ENCODE measurements at places on chromosomes 2 and 18.

- no peak for DNase-seq
Observed at GRCh38 chr2:196284866-196285557, 113.6 kb upstream of the STK17B start.

DNA sequence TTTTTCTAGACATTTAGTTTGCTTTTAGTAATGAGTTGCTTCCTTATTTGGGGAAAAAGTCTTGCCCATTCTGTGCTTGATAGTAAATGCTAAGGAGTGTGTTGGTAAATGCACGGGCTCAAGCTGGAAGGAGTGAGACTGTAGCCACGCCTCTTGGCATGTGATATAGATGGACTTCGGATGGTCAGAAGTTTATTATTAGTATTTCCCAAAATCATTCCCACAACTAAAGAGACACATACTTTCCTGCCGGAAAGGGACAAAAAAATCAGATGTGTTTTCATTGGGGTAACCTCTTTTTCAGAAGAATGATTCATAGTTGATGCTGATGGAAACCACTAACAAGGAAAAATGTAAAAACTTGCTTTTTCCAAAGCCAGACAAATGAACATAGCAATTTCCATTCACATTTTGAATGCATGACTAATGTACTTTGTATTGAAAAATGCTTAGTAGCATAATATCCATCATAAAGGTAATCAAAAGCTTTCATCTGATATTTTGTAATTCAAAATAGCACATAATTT is 133.2 kb downstream of the ZNF532 start:
- peak; percentile 96 for DNase-seq

- DNase-seq, result no peak
Observed at GRCh38 chr2:54528311-54528955, 72.3 kb downstream of the SPTBN1 start.

GRCh38 chr2:19104503-19104902 is 253.9 kb downstream of the OSR1 start:
- DNase-seq, result no peak

GRCh38 chr18:34772887-34773286 is 62.8 kb downstream of the DTNA start:
- DNase-seq, result no peak

GRCh38 chr2:3238951-3239841 is 138.4 kb downstream of the EIPR1 start:
- DNase-seq, result no peak

- no peak for DNase-seq
Observed at GRCh38 chr18:41674506-41674905, 280.5 kb upstream of the PIK3C3 start.

GRCh38 chr2:133331436-133331835 is 236.8 kb downstream of the NCKAP5 start:
- no peak for DNase-seq

- DNase-seq, result no peak
Observed at GRCh38 chr18:36366994-36367839, 69.7 kb downstream of the FHOD3 start.

GRCh38 chr2:147355706-147356105 is 489.1 kb upstream of the ACVR2A start:
- DNase-seq, result no peak

DNA sequence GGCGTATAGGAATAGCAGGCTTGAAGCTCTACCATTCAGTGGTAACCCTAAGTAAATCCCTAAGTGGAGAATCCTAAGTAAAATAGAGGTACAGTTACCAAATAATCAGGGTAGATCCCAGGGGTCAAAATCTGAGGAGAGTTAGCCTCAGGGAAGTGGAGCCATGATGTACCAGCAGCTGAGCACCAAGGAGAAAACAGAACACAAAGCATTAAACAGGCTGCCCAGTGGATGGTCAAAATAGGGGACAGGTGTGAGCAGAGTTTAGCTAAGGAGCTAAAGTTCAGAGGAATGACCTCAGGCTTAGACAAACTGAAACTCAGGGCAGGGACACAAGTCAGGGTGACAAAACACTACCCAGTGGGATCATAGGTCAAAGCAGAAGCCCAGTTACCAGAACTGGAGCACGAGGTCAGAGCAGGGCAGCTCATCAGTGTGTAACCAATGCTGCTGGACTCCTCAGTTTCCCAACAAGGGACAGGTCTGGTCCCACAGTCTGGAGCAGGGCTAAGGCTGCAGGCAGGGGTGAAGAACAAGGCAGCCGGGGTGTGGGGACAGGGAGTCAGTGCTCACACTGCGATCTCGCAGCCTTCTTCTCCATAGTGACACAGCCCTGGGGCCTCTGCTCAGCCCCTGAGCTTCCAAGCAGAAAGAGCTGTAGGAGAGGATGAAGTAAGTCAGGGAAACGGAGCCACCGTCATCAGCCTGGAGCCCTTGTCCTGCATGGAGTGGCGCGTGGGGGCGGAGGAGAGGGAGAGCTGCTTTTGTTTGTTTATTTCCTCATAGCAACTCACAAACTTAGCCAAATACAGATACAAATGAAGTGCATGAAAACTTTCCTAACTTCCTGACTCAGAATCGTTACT is 264.0 kb downstream of the MREG start:
- no peak for DNase-seq

DNA sequence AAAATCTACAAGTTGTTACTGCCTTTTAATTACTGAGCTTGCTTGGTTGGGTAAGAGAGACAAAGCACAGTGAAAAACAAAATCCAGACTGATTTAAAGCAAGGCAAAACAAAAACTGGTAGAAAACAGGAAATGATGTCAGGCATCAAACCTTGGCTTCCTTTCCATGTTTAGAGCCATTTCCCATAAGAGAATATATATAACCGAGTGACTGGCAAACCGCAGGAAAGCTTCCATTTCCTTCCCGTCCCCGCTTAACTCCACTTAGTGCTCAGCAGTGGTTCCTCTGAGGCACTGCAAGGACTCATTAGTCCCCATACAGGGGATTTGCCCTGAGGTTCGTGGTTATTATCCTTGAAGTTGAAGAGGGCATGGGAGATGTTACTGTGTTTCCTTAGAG is 446.3 kb downstream of the LPIN1 start:
- no peak for DNase-seq

DNA sequence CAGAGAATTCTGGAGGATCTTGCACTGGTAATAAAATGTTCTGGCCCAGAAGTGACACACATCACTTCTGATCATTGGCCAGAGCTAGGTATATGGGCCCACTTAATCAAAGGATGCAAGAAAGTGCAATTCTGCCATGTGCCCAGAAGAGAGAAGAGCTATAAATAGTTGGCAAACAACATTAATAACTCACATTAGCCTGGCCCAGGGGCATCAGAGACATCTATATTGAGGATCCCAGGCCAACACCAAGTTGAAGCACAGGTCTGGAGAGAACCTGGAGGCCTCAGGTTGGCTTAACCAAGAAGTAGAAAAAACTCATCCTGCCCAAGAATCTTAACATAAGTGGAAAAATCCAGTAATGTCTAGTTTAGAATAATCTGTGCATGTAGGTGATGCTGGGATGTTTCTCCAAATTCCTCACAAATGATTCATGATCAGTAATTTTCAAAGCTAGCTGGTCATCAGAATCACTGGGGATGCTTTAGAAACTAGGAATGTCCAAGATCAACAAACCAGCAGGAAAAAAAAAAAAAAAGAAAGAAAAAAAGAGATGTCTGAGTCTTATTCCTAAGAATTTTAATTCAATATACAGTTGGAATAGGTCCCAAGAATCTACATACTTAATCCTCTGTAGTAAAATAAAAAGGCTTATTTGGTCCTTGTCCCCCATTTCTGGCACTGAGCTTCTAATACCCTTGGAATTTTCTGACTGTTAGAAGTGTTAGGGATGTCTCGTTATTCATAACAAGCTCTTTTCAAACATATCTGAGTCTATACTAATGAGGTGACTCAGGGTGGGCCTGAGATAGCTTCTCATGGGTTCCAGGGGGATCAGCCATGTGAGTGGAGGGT is 35.0 kb upstream of the EVA1A start:
- peak; percentile 75 for DNase-seq

GRCh38 chr18:40832362-40832761 is 1122.7 kb upstream of the PIK3C3 start:
- DNase-seq, result no peak

GRCh38 chr2:40543381-40543780 is 91.5 kb upstream of the SLC8A1 start:
- DNase-seq, result no peak

DNA sequence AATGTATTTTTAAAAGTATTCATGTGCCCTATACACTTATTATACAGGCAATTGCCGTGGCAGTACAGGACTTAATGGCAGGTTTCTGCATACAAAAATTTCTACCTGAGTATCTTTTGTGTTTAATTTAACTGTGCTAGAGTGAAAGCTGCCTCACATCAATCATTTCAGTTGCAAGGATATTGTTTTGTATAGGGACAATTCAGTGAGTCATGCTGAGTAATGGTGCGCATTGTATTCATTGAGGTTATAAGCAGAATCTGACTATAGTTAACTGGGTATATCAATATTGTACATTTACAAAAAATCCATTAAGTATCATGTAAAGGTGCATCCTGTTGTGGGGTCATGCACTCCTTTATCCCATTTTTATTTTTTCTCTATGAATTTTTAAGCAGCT is 121.5 kb downstream of the GCA start:
- no peak for DNase-seq

DNA sequence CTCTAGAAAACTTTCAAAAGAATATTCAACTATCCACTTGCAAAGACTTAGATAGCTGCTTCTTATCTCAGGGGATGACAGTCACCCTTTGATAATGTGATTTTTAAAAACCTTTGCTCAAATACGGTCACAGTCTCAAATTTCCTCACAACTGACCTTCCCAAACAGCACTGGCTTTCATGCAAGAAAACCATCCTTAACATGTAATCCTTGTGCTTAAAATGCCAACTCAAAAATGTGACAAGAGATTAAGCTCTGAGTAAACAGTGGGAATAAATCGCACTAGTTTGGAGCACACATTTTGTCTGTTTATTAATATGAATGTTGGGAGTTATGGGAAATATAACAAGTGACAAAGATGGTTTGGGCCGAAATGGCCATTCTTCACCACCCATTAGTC is 87.5 kb upstream of the CCBE1 start:
- DNase-seq, result no peak

DNA sequence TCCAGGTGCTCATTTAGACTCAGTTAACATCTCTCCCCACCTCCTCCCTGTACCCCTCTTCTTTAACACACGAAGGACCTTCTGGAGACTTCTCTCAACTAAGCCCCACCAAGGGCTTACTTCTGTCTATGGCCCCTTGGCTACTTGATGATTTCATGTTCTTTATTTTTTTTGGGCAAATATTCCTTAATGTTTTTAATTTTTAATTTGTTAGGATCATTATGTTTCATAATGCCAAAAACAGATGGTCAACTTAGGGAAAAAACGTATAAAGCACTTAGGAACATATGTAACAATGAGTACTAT is 25.9 kb downstream of the IL37 start:
- DNase-seq, result no peak

DNA sequence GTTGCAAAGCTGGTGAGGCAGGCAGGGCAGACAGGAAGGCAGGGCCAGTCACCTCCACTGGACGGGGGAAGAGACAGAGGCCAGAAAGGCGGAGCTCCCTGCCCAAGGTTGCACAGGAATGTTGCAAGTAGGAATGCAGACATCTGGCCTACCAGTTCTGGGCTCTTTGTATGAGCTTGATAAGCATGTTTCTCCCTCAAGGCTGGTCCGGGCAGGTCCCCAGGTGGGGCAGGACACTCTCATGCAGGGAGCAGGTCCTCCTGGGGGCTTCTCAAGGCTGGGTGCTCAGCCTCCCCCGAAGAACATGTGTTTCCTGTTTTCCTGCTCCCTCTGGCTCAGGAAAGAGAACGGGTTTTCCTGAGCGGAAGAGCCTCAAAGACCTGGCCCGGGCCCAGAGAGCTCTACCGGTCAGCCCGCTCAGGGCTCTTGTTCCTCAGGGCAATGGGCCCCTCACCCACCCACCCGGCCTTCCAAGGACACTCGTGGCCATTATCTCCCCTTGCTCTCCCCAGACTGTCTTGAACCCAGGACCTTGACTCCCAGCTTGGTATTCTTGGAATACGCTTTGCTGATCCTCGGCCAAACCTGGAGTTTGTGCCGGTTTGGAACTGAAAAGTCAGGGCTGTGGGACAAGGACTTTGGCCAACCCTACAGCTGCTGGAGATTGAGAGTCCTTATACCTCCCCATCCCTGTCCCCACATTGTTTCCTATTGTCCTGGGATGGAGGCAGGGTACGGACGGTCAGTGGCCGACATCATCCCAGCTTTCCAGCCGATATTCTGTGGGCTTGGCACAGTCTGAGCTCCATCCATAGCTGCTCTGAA is 87.7 kb upstream of the HAAO start:
- DNase-seq, result no peak

- no peak for DNase-seq
Observed at GRCh38 chr2:11154016-11154922, 998 bp upstream of the SLC66A3 start.

DNA sequence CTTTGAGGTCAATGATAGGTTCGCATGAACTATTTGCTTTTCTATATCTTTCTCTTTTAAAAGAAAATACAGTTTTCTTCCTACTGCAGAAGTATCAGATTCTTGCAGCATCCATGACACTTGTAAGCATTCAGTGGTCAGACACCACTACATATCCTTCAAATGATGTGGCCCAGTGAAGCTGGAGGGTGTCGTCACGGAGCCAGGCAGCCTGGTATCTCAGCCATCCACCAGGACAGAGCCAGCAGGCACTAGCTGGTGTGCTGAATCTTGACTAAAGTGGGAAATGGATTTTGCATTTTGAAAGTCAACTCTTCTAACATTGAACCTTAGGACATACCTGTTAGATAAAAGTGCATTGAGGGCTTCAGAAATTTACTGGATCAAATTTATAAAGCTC is 5.4 kb downstream of the KLHL14 start:
- DNase-seq, result no peak

- no peak for DNase-seq
Observed at GRCh38 chr18:13577781-13578180, 148.6 kb downstream of the FAM210A start.

DNA sequence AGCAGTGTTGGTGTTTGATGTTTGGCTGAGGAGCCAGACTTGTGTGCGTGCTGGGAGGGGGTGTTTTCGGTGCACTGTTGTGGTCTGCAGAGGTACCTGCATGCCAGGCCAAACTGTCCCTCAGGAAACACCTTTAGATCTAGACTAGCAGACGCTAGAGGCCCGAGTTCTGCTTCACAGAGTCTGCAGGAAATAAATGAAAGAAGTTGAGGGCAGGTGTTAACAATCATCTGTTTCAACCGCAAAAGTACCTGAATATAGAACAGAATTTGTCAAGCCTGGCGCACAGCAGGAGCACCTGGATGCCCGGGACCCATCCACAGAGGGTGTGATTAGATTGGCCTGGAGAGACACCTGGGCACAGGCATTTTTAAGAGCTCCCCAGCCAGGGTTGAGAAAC is 40.5 kb upstream of the REL start:
- DNase-seq, result no peak

- no peak for DNase-seq
Observed at GRCh38 chr2:145728511-145728910, 1208.6 kb upstream of the ZEB2 start.

- no peak for DNase-seq
Observed at GRCh38 chr2:158724803-158725381, 70.2 kb upstream of the DAPL1 start.

DNA sequence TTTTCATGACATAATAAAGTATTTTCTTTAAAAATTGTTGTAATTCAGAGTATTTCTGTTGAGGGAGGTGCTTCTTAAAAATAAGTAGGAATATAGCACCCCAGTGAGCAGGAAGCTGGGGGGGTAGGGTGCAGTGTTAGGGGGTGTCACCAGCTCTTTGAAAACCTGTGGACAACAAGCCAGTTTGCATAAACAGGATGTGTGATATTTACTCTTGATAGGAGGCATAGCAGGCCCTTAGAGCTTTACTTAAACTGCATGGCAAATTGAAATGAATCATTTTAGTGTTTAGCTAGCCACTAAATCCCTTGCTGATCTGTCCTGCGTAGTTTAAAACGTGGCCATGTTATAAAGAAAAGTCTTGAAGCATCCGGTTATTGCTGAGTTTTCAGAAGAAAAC is 8.4 kb downstream of the TGIF1 start:
- no peak for DNase-seq

All from stromal cell of bone marrow (primary cell).